ENCODE measurements at places on chromosomes 6 and 20.

DNA sequence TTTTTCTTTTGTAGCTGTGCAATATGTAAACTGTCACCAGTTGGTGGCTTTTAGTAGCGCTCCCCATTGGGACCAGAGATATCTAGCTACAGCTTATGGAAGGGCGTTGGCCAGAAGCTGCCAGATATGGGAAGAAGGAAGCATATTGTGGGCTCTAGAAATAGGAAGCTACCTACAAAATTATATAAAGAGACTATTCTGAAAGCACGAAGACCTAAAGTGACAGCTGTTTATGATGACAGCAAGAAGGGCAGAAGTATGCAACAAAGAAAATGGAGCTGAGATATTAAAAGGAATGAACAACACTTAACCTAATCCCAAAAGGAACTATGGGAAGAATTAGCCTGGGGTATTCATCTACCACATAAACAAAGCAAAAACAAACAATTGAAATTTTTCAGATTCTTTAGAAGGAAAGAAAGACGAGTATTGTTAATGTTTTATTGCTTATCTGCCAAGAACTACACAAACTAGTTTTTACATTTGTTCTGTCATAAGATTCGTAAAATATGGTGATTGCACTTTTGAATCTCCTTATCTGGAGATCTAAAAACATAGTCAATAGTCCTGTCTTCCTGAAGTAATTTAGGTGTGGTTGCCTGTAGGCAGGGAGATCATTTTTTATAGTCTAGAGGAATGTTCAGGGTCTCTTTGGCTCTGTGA lies 81.6 kb downstream of the NCOA7 start:
- no peak for DNase-seq

DNA sequence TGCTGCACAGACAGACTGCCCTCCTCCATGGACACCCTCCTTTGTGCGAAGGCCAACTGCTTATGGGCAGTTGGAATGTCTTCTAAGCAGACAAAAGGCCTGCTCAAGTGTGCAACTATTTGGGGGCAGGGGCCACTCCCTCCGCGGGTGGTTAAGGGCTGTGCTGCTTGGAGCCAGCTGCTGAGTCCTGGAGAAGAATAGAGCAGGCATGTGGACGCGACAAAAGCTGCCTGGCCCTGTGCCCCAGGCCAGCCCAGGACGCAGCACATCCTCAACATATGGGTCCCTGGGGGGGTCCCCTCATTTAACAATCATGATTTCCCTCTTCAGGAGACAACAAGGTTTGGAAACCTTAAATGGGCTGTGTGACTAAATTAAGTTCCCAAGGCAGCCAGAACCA lies 45.5 kb upstream of the ENTPD6 start:
- DNase-seq = no peak

GRCh38 chr20:57849521-57850215 lies 139.9 kb upstream of the PMEPA1 start:
- DNase-seq = no peak

GRCh38 chr6:39834278-39834677 lies 42.1 kb downstream of the DAAM2 start:
- DNase-seq = no peak

GRCh38 chr6:56833873-56834272 lies 121.0 kb upstream of the BEND6 start:
- DNase-seq = no peak

DNA sequence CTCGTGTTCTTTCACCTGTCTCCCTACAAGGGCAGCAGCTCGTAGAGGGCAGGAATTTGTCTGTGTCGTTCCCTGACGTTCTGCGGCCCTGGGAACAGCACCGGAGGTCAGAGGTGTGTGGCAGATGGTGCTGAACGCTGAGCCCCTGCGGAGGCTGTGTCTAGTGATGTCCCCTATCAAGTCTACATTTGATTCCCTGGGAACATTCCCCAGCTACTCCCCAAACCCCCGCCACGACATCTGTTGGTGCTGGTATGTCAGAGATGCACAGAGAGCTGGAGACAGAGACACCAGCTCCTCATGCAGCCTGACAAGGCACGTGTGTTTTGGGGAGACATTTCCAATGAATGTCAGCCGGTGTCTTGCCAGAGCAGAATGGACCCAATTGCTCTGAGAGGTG lies 7.7 kb downstream of the PMEPA1 start:
- DNase-seq = no peak
